Thyroid gland (tissue), 4 donors: ENCODE measurements at places on chromosomes 11 and 22. TPM values are rescaled to one million over a fixed set of nuclear protein-coding genes. Genes with fewer than 3 reads are reported as not detected.

- peak; percentile 91 for DNase-seq
- H3K27ac ChIP-seq, result no peak overlapping the region
- no peaks in the 10 kb centered on the region for H3K36me3 ChIP-seq
- peaks cover 56% of the 10 kb centered on the region for H3K4me1 ChIP-seq
These were observed 1.5 kb upstream of the GRAMD4 start for GRCh38 chr22:46618667-46619066.

DNA sequence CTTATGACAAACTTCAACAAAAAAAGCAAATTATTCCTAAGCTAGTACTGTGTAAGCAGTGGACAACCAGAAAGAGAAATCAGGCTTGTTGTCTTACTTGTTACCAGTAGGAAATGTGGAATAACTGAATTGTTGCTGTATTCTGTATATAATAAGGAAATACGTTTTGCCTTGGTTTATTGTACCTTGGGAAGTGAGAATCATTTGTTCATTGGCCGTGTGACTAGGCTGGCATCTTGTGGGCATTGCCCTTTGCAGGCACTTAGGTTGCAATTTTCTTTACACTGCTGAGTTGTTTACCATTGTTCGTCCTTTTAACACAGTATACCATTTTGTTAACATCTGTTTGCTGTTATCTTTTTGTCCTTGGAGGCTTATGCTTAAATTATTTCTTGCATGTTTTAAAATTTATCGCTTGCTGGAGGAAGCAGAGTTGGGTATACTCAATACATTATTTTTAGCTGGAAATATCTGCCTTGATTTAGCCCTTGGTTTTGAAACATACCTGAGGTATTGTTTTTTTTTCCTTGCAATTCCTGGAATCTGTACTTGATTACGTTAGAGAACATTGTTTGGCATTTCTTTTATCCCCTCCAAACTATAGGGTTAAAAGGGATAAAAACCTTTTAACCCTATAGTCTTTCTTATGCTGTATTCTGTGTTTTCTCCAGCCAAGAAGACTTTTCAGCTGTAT is 109.3 kb downstream of the DDX10 start:
- H3K27ac ChIP-seq, result no peak overlapping the region
- H3K4me1 ChIP-seq, result no peaks in the 10 kb centered on the region
- DNase-seq, result no peak
- no peak overlapping the region for H3K4me3 ChIP-seq
- no peaks in the 10 kb centered on the region for H3K36me3 ChIP-seq

GRCh38 chr11:70733327-70734325 is 335.3 kb downstream of the CTTN start:
- no peak overlapping the region for H3K4me3 ChIP-seq
- no peaks in the 10 kb centered on the region for H3K27me3 ChIP-seq
- H3K36me3 ChIP-seq, result no peaks in the 10 kb centered on the region
- DNase-seq, result no peak
- no peaks in the 10 kb centered on the region for H3K4me1 ChIP-seq

GRCh38 chr11:85133636-85134035 is 493.5 kb downstream of the DLG2 start:
- H3K27me3 ChIP-seq, result no peaks in the 10 kb centered on the region
- H3K36me3 ChIP-seq, result no peaks in the 10 kb centered on the region
- DNase-seq, result no peak
- no peak overlapping the region for H3K4me3 ChIP-seq

DNA sequence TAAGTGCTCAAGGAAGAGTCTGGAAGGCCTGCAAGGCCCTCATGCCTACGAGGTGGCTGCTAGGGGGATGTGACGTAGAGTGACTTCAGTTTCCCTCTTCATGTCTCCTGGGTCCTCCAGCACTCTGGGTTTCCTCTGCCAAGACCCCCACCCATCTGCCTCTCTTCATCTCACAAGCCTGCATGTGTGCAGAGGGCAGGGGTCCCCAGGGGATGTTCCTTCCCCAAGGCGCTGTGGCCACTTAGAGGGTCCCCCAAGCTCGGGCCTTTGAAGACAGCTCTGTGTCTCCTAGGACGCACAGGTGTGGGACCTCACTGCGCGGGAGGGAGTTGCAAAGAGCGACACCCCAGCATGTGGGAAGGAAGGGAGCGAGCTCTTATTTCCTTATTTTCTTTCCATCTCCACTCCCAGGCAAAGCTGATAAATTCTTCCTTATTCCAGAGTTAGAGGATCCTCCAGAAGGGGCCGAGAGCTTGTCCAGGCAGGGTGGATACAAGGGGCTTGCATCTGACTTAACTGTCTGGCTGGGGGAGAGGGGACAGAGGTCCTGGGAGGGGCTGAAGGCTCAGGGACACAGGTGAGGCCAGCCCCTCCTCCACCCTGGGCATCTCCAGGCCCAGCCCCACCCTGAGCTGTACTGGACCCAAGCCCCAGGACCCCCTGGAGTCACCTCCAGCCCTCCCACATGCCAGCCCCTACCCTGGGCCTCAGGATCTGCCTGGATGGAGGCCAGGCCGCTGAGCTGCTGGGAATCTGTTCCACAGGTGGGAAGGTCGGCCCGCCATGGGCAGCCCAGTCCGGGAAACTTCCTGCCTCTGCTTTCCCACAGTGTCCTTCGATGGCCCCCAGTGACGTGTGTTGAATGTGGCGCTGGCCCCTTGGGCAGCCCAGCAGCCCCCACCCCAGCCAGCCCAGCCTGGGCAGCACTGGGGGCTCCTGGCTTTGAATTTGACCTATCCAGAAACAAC is 59.7 kb upstream of the KCNQ1OT1 start:
- H3K27me3 ChIP-seq, result no peaks in the 10 kb centered on the region
- DNase-seq, result no peak
- H3K4me3 ChIP-seq, result no peak overlapping the region
- H3K4me1 ChIP-seq, result peaks cover 4% of the 10 kb centered on the region
- no peaks in the 10 kb centered on the region for H3K36me3 ChIP-seq

GRCh38 chr11:76786016-76786415 is 2.9 kb downstream of the TSKU start:
- peak overlapping the region; percentile 7 for H3K27ac ChIP-seq
- H3K36me3 ChIP-seq, result no peaks in the 10 kb centered on the region
- no peak for DNase-seq
- peaks cover 44% of the 10 kb centered on the region for H3K4me1 ChIP-seq
- no peak overlapping the region for H3K4me3 ChIP-seq
- H3K27me3 ChIP-seq, result no peaks in the 10 kb centered on the region

DNA sequence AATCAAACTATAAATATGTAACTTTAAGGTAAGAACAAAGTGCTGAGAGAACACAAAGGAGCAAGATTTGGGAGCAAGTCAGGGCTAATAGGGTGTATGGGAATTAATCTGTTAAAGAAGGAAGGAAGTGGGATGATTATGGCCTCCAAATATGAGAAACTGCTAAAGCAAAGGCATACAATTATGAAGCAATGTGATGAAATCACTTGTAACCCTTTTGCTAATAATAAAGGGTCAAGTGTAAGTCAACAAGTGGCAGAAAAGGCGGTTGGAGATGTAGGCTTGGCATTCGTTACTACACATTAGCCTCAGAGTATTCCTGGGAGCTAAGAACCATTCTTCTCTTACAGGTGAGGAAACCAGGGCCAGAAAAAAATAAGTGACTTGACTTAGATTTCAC is 1002.3 kb upstream of the TENM4 start:
- H3K27me3 ChIP-seq, result no peaks in the 10 kb centered on the region
- H3K4me3 ChIP-seq, result no peak overlapping the region
- DNase-seq, result no peak
- no peaks in the 10 kb centered on the region for H3K4me1 ChIP-seq
- H3K36me3 ChIP-seq, result no peaks in the 10 kb centered on the region
- no peak overlapping the region for H3K27ac ChIP-seq

Gene TCF20
- 59.6 TPM for total RNA-seq

Gene DBX1
- not detected for total RNA-seq

Gene APOA1
- total RNA-seq, result 2.2 TPM

Gene APOA4
- total RNA-seq, result not detected

Gene SLC16A8
- 0.88 TPM for total RNA-seq

Gene IFITM1
- total RNA-seq, result 101 TPM
